ENCODE measurements at places on chromosomes 2 and 18.

- no peak for DNase-seq
These were observed 68.7 kb upstream of the XDH start for GRCh38 chr2:31483246-31483645.

GRCh38 chr2:69612200-69612599 lies 31.3 kb downstream of the AAK1 start:
- no peak for DNase-seq

- peak; percentile 4 for DNase-seq
These were observed 10.1 kb downstream of the VIL1 start for GRCh38 chr2:218428846-218429558.

GRCh38 chr2:105328281-105329196 lies 996 bp downstream of the TGFBRAP1 start:
- peak; percentile 54 for DNase-seq

DNA sequence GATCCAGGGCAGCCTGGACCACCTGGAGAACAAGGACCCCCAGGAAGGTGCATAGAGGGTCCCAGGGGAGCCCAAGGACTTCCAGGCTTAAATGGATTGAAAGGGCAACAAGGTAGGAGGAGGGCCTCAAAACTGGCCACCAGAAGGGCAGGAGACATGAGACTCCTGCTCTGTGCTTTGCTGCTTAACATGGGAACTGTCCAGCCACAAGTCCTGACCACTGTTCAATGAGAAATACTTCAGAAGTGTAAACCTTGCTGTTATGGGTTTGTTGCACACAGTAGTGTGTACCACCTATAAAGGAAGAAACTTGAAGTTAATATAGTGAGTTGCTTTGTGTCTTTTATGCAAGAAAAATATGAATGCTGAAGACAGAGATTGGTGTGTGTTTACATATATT lies 44.2 kb upstream of the MFF start:
- no peak for DNase-seq

DNA sequence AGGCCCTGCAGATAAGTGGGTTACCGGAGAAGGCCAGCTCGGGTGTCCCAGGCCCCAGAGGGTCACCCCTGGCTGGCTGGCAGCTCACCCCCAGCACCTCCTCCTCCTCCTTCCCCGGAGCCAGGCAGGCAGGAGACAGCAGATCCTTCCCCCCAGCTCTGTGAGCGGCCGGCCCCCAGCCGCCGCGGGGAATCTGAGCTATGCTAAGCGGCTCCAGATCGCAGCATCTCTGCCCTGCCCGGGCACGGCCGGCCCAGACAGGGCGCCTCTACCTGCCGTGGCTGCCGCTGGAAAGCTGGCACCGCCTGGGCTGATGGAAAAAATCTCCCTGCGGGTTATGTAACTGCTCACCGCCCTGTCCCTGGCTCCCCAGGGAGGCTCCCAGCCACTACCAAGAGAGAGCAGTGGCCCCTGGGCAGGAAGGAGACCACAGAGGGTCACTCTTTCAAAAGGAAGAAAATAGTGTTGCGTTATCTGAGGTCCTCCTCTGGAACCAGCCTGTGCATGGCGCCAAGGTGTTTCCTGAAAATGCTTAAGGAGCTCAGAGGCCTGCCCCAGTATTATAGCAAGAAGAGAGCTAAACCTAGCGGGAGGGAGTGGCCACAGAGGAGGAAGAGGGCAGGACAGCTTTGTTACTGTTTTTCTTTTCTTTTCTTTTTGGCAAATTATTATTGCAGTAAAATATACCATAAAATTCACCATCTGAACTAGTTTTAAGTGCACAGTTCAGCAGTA lies 179.0 kb downstream of the SMAD7 start:
- DNase-seq: no peak

- DNase-seq: no peak
These were observed 921.2 kb downstream of the DCC start for GRCh38 chr18:53261241-53261640.

- no peak for DNase-seq
These were observed 133.0 kb downstream of the SLC8A1 start for GRCh38 chr2:40318921-40319320.

Measured in activated naive CD8-positive, alpha-beta T cell treated with anti-CD3 and anti-CD28 coated beads, Interleukin-2, amount 10 ng/mL, durations not matched to agents 7 days and 5 days (primary cell).